ENCODE measurements at places on chromosomes 3 and 15.

DNA sequence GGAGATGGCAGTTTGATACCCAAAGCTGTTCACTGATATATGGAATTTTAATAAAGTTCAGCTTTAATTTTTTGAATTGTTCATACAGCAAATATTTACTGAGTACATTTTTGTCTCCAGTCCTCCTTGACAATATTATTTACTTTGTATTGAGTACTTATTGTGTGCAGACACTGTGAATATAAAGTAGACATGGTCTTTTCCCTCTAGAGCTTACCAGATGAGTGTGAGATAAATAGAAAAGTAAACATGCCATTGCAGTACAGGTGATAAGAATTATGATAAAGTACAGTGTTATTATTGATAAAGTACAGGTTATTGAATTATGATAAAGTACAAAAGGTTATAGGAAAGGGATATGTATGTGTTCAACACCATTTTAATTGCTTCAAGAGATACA, 2.1 kb downstream of the UBA5 start:
- DNase-seq, result no peak

GRCh38 chr3:179474480-179474879, 23.2 kb upstream of the GNB4 start:
- DNase-seq, result no peak

DNA sequence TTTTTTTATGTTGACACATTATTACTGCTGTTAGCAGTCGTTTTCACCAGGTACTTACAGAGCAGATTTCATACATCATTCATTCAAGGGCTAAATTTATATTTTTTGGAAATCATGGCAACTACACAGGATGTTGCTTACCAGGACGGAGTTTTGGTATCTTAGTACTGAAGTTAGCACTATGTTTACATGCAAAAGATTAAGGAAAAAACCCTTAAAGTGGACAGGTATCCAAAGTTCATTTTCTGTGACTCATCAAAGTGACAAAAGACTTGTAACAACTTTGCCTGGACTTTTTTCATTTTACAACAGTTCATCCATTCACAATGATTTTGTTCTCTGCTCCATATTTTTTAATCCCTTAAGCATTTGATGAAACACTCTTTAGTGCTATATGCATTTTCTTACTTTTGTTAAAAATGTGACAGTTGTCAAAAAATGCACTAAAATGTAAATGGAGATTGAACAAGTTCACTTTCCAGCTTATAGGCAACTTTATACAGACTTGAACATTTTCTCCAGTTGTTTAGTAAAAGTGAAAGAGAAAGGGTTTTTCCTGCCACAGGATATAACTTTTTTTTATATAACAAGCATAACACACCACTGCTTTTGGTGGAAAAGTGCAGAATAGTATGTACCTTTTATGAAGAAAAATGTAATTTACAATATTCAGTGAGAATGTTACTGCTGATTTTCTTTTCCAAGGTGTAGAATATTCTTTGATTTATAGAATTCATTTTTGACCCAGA, 104.1 kb downstream of the STT3B start:
- DNase-seq, result no peak

- no peak for DNase-seq
Measured at GRCh38 chr3:31416980-31417379, 115.7 kb upstream of the STT3B start.

GRCh38 chr3:60064210-60065178, 1014.7 kb upstream of the CFAP20DC start:
- no peak for DNase-seq

DNA sequence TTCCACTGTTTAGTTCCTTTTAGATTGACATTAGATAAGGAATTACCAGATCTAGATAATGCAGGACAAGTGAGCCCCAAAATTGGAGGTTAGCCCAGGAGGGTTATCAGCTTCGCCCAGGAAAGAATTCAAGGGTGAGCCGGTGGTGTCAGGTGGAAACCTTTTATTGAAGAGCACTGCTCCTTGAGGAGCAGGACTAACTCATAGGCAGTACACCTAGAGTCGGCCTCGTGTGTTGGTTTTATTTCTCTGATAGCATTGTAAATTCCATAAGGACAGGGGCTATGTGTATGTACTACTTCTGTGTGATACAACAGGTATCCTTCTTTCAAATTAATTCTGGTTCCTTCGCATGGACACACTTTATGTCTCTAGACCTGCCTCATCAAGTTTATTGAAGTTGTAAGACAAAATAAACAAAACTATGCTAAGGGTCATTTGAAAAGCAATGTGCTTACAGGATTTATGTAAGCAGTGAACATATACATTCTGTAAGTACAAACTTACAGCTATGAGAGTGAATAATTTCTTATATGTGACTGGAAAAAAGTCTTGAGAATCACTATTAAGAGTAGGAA, 57.2 kb downstream of the SNX4 start:
- DNase-seq, result no peak

GRCh38 chr15:97947465-97948260, 12.8 kb upstream of the ARRDC4 start:
- no peak for DNase-seq

DNA sequence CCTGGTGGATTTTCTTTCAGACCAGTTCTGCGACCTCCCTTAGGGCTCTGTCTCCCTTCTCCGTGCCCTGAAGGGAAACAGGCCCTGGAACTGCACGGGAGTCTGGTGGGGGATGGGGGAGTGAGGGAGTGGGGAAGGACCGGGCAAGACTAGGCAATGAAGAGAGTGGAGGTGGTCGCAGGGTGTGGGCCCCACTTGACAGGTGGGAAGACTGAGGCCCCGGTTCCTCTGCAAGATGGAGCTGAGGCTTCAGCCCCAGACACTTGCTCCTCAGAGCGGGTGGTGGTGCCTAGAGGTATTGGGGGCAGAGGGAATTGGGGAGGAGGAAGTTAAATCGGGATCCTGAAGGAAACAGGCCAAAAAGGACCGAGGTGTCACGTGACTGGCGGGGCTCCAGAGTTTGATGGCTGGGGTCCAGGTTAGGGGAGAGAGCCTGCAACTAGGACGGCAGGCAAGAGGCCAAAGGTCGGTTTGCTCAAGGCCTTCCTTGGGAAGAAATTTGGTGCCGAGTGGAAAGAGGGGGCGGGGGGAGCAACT, 597 bp upstream of the CAMK1 start:
- peak; percentile 75 for DNase-seq

DNA sequence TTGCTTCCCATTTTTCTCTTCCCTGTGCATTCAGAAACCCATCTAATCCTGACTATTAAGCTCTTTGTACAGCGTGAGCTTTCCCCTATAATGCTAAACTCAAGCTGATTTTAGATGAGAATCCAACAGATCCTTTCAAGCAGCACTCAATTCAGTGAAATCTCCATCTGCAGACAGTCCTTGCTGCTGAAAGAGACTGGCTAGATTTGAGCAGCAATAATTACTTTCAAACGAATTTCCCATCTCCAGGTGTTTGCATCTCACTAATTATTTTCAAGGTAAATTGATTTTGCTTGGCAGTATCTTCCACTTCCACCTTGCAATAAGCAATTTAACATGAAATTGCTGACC, 49.5 kb upstream of the SLC7A14 start:
- DNase-seq, result no peak

GRCh38 chr3:75260-75659, 121.3 kb upstream of the CHL1 start:
- no peak for DNase-seq

GRCh38 chr3:155843569-155843968, 10.7 kb downstream of the SLC33A1 start:
- DNase-seq, result no peak

All from hypothalamus (tissue), 51 donors.